ENCODE measurements at places on chromosomes 2 and 18. TPM values are rescaled to one million over a fixed set of nuclear protein-coding genes. Genes with fewer than 3 reads are reported as not detected.

Gene TCF23
- total RNA-seq: not detected

GRCh38 chr2:183530333-183530901, 406.2 kb downstream of the NUP35 start:
- no peak for DNase-seq

Gene ANKRD36B
- total RNA-seq: 13.8 TPM

DNA sequence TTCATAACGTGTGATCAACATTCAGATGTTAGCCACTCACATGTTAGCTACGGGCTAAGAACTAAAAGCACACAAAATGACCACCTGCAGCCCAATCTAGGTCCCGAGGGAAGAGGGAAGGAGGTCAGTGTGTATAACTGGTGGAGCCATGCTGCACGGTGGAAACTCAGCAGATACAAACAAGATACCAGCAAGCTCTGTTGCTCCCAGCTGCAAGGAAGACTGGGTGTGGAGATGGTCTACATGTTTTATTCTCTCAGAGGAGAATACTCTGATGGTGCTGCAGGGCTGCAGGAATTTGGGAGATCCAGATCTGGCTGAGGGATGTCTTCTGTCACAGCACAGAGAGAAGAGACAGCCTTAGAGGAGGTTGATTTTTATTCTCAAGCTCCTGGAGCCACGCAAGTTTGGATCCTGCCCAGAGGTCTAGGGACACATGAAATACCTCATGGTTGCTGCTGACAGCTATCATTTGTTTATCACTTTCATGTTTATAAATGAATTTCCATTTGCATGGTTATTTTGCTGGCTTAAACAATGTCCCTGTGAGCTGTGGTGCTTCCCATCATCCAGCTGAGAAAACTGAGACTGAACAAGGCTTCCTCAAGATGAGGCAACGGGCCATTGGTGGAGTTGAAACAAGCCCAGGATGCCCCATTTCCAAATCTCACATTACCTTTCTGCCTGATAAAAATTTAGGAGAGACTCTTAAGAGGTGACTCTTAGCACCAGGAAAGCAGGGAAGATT, 30.9 kb downstream of the RNF144A start:
- no peak for DNase-seq

Gene TEX261
- 19.7 TPM for total RNA-seq

DNA sequence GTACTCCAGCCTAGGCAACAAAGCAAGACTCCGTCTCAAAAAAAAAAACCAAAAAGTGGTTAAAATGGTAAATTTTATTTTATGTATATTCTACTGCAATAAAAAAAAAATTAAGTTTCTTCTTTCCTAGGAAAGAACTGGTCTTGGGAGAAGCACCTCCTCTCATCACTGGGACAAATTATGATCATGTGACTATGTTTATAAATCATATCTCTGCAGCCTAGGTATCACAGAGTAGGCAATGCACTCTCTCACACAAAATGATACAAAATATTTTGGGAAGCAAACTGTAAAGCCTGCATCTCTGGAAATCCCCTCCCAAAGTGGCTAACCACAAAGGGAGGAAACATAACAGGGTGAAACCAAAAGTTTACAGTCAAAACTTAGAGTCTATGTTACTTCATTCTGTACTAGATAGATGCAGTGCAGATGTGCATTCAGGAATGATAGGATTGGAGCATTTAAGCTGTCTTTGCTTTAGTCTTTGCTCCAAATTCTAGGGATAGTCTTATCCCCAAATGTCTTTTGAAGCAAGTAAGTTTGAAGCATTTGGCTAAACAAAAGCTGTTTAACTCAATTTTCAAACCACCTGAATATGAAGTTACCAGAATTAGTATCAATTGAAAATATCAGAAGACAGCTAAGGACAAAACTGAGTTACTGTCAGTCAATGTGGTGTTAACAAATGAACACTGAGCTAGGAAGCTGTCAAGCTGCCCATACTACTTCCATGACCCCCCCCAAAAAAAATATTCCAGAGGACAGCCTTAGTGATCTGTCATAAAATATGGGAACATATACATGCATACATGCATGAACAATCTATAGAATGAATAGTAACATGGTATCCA, 21.1 kb upstream of the MALT1 start:
- DNase-seq: no peak

GRCh38 chr2:102306125-102306524, 5.2 kb upstream of the IL1RL1 start:
- no peak for DNase-seq

DNA sequence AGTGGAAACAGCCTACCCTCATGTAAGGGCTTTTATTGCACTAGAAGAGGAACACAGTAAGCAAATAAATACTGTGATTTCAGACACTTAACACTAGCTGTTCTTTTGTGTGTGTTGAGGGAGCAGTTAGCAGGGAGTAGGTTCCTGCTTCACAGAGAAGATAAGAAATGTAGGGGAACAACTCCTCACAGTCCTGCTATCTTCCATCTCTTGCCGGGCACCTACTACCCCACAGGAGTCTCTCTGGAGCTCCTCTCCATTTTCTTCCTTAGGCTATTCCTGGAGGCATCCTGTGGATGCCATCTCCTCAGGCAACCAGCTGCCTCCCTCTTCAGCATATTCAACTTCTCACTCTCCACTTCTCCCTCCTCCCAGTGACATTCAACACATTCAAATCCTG, 145.0 kb downstream of the SRBD1 start:
- no peak for DNase-seq

All from suprapubic skin (tissue), 4 donors.